ENCODE measurements at places on chromosomes 2 and 18.

- no peak for DNase-seq
Observed at GRCh38 chr2:230795856-230796255, 68.9 kb upstream of the ITM2C start.

- DNase-seq: no peak
Observed at GRCh38 chr2:54763636-54764291, 40.3 kb downstream of the EML6 start.

- DNase-seq: no peak
Observed at GRCh38 chr2:163774862-163775261, 39.1 kb upstream of the FIGN start.

GRCh38 chr2:201855356-201855755, 49.0 kb downstream of the CDK15 start:
- DNase-seq: no peak

GRCh38 chr18:76687304-76687962, 134.9 kb upstream of the ZNF236 start:
- no peak for DNase-seq

GRCh38 chr2:12317814-12318426, 398.8 kb upstream of the TRIB2 start:
- DNase-seq: no peak

DNA sequence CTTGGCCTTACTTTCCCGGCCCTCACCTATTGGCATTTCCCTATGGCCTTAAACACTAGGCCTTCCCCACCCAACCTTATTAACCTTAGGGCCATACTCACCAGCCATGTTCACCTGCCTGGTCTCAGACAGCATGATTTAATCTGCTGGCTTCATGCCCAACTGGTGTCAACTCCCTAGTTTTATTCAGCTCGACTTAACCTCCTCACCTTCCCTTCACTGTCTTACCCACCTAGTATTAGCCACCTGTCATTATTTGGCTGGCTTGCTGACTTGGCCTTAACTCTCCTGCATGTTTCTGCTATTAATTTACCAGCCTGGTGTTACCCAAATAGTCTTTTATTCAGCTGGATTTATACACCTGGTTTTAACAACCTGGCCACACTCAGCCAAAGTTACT, 136.0 kb upstream of the ZSWIM2 start:
- DNase-seq: peak; percentile 15

- no peak for DNase-seq
Observed at GRCh38 chr2:190809139-190809764, 71.4 kb upstream of the GLS start.

- no peak for DNase-seq
Observed at GRCh38 chr2:80365762-80366161, 61.2 kb upstream of the LRRTM1 start.

GRCh38 chr2:8678731-8679566, 2.9 kb upstream of the ID2 start:
- peak; percentile 97 for DNase-seq

DNA sequence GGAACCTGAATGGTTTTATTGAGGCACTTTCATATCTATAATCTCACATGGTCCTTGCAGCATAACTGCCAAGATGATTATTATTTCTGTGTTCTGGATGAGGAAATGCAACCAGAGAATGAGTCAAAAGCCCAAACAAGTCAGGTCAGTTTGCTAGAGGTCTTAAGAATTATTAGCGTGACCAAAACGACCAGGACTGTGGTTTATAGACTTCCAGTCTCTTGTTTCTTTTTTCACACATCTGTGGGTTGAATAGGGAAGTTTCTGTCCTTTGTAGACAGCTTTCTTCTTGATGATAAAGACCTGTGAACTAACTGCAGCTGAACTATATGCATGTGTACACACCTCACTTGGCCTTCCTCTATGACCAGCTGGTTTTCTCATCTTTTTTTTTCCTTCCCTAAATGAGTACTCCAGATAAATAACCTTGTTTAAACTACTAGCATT, 13.9 kb downstream of the ADAM23 start:
- no peak for DNase-seq

DNA sequence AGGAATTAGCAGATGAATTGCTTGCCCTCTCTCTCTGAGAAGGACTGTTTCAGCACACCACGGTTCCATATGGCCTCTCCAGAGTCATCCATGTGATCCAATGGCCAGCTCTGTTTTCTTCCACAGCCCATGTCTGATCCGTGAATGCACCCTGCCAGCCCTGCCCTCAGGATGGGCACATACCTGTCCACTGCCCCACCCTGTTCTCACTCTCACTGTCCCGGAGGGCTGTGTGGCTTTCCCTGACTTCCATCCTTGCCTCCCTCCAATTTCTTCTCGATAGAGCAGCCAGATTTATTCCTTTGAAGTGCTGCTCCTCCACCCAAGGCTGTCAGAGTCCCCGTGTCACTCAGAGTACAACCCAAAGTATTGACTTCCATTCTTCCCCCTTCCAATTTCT, 343.1 kb downstream of the TGIF1 start:
- DNase-seq: no peak

GRCh38 chr2:167785606-167786216, 461.7 kb downstream of the STK39 start:
- DNase-seq: no peak

DNA sequence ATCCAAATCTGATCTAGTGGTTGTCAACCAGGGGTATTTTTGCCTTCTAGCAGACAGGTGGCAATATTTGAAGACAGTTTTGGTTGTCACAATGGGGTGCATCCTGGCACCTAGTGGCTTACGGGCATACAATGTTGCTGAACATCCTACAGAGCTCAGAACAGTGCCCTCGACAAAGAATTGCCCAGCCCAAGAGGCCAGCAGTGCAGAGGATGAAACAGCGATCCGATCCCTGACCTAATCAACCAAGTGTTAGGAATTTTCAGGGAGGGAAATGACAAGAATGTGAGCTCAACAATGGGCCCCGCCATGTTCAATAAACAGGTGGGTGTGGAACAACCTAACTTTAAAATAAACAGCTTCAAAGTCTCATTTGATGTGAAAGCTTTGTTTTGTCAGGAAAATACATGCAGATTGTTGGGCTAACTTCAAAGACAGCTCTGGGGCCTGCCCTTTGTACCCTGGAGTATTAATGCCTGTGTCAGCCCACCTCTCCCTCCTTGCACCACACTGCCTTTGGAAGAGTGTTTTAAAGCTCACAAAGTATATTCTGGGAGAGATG, 22.5 kb upstream of the SCYGR5 start:
- DNase-seq: no peak

DNA sequence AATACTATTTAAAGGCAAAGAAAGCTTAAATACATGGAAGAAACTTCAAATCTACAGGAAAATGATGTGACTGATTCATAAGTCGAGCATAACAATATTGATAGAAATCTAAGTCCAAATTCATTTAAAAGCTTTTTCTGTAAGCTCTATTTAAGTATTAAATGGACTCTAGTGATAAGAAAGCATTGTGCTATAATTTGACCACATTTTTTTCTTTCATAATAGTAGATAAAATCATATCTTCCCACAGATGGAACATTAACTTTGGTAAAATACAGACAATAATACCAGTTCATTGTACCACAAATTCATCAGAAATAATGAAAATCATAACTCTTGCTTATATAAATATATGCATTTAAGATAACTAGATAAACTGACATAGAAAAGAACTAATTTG, 366.5 kb downstream of the GALNT13 start:
- no peak for DNase-seq

DNA sequence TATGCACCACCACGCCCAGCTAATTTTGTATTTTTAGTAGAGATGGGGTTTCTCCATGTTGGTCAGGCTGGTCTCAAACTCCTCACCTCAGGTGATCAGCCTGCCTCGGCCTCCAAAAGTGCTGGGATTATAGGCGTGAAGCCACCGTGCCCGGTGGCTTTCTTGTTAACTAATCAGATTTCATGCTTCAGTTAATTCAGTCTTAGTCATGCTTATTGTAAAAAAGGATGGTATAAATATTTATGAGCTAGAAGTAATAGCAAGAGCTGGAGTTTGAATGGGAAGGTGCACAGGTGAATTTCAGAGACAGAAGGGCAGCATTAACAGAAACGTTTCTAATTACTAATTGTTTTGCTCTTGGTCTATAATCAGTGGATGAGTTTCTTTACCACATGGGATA, 10.3 kb downstream of the GEMIN6 start:
- DNase-seq: no peak

DNA sequence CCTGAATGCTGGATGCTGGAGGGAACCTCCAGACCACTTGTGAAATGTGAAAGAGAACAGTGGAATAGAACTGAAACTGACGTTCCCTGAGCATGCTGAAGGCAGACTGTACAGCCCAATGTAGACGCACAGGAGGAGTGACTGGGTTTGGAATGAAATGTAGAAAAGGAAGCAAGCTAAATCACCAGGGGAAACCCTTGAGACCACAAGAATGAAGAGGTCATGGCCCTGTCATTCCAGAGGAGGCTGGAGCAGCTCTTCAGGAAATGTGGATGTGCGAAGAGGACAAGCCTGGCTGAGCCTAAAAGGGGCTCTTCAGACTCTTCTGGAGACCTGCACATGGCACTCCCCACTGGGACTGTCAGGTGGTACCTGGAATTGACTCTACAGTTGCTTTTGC, 118.5 kb upstream of the ALPP start:
- no peak for DNase-seq

DNA sequence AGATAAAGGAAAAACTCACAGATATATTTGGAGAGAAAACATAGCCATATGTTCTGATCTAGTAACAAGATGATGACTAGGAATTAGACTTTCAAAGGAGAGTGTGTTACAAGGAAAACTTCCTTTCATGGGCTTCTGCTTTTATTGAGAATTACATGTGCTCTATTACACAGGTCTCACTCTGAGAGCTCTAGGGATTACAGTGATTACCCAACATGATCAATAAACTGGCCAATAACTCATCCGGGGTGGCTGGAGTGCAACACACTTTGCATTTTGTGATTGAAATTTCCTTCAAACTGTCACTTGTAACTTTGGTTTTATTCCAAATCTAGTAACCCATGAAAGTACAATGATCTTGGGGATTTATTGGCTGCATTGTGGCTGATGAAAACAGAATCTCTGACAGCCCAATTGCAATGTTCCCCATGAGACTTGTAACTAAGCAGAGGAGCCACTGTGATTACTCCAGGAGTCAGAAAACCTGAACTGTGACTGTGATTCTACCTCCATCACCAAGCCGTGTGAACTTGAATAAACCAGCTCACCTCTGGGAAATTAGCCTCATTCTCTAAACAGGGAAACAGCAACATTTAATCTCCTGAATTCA, 40.2 kb upstream of the LRRC30 start:
- DNase-seq: no peak

DNA sequence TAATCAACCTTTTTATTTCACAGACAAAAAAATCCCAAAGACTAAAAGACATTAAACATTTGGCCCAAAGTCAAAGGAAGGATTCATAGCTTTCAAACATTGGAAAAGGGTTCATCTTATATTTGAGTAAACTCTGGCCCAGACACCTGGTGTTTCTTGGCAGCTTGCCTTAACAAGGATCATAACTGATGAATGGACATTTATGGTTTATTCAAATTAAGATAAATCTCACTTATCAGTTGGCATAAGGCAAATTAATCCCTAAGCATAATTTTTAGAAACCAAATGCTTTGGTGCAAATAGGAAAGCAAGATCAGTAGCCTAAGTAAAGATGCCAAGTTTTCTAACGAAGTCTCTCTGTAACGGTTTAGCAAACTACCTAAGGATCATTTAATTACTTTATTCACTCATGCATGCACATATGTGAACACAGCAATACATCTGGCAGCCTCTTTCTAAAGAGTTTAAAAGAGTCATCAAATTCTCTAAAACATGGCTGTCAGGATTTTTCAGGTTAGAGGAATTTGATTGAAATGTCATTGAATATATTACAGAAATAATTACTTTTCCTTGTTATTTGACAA, 323.4 kb upstream of the RBMS1 start:
- no peak for DNase-seq

GRCh38 chr2:173589604-173590275, 235.1 kb downstream of the CDCA7 start:
- no peak for DNase-seq

GRCh38 chr2:190978389-190979053, 35.5 kb downstream of the STAT1 start:
- no peak for DNase-seq

DNA sequence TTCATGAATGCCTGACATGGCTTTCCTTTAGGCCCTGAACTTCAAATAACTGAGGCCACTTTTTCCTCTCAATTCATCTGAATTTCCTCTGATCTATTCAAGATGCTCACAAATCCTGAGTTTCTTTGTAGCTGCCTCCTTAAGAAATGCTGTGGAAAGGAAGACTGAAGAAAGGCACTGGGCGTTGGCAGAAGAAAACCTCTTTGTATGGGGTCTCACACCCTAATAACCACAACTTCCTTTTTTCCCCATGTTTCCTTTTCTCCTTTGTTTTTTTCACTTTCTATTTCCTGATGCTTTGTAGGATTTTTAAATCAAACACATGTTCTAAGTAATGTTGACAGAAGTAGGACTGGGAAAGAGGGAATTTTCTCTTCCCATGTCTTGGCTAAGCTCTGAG, 447.4 kb downstream of the CMPK2 start:
- DNase-seq: no peak

DNA sequence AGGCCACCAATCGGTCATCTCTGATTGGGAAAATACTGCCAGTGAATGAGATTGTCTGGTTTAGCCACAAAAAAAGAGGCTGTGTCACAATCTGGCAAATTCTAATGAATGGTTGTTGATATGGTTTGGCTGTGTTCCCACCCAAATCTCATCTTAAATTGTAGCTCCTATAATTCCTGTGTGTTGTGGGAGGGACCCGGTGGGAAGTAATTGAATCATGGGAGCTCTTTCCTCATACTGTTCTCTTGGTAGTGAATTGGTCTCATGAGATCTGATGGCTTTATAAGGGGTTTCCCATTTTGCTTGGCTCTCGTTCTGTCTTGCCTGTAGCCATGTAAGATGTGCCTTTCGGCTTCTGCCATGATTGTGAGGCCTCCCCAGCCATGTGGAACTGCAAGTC, 838.3 kb downstream of the SLC4A3 start:
- no peak for DNase-seq

DNA sequence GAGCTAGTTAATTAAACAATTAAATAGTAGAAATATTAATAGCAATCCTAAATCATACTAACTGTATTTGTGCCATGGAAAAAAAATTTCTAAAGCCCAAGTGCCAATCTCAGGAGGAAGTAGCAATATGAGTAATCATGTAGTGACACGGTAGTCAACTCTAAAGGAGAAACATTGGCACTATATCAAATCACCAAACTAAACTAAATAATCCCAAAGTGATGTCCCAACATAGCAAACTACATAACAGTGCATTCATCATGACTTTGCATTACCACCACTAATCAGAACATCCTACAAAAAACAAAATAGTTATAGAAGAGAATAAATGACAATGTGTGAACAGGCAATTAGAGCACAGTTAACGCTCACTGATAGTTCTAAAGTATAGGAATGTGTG, 195.1 kb downstream of the EXOC6B start:
- no peak for DNase-seq

DNA sequence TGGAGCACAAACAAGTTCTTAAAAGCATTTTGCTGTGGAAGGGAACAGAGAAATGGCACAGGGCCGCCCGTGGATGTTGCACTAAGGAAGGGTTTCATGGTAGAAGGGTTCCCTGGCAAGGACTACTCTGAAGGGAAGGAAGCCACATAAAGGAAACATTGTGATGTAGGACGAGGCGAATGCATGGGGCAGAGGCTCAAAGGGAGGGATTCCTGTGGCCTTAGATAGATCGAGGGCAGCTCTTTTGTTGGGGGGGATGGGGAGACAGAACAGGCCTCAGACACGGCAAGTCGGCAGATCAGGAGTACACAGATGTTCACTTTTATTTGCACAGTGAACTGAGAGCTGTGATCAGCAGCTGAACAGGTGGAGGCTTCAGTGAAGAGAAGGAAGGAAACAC, 205.4 kb downstream of the SNTG2 start:
- DNase-seq: no peak

All from type B pancreatic cell (in vitro differentiated cells).